CD4-positive, alpha-beta T cell treated with Interleukin-17A for 1 hour (primary cell): ENCODE measurements at places on chromosomes 7 and 10.

DNA sequence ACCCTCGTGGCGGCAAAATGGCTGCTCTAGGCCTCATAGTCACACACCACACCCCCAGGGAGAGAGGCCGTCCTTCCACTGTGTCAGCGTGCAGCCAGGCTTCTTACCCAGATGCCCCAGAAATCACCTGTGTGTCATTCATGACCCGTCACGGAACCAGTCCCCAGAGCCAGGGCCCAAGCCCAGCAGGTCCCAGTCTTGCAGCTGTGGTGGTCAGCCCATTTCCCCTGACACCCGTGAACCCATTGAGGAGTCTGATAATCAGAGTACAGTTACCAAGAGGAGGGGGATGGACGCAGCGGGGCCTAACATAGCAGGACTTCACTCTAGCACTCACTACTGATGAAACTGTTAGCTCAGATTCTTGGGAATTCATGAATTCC is 112.1 kb downstream of the ACTR3B start:
- DNase-seq = no peak

GRCh38 chr10:54434782-54435181 is 366.2 kb downstream of the PCDH15 start:
- no peak for DNase-seq

DNA sequence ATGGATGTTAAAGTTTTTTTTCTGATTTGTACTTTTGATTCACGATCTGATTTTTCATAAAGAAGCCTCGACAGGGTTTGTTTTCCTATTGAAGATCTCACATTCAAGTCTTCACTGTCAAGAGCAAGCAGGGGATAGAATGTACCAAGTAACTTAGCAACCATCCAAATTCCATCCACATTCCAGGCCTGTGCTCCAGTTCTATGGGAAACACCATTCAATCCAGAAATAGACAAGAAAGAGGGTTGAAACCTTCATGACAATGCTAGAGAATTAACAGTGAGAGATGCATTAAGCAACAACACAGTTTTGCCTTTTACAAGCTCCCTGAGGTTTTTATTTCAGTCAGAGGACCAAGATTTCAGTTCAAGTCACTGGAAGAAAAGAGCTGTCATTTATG is 300.2 kb downstream of the NEBL start:
- DNase-seq = no peak

DNA sequence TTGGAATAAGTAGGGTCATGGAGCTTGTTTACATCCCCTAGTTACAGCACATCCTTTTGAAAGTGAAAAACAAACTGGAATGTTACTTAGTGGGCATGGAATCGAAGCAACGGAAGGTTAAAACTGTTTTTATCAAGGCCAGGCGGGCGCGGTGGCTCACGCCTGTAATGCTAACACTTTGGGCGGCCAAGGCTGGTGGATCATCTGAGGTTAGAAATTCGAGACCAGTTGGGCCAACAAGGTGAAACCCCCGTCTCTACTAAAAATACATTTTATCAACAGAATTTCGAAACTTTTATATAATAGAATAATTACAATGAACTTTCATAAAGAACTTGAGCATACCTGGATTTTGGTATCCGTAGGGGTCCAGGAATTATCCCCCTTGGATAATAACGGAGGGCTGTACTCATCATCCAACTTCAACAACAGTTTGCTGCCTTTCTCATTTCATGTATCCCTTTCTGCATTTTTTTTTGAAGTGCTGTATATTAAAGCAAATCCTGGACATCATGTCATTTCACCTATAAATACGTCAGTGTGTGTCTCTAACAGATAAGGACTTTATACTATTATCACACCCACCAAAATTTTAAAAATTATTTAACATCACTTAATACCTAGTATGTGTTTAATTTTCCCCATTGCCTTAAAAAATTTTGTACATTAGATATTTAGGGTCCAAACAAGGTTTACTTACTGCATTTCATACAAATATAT is 1.3 kb upstream of the TMED4 start:
- no peak for DNase-seq

DNA sequence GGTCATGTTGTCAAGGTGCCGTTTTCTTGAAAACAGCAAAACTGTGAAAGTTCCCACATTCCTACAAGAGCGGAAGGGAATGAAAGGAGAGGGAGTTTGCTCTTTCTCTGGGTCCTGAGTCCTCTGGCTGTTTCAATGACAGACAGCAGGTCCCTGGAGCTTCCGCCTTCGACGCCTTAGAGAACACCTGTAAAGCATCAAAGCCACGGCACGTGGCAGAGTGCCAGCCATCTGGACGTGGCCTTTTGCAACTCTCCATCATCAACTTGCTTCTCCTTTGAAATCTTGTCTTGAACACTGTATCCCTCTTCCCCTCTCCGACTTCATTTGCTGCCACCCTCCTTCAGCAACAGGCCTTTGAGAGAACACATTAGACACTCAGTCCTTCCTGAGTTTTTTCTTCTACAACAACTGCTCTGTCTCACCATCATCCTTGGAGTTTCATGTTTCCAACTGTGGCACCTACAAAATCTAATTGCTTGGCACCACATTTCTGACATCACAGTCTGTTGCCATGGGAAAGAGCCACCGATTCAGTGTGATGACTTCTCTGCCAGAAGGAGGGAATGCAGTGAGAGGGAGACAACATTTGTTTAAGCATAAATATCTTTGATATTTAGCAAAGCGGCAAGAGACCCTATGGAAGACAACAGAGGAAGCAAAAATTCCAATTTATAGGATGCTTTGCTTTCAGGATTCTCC is 204.9 kb upstream of the PTER start:
- DNase-seq = no peak

GRCh38 chr10:24642921-24643678 is 80.6 kb downstream of the ARHGAP21 start:
- DNase-seq = peak; percentile 70

DNA sequence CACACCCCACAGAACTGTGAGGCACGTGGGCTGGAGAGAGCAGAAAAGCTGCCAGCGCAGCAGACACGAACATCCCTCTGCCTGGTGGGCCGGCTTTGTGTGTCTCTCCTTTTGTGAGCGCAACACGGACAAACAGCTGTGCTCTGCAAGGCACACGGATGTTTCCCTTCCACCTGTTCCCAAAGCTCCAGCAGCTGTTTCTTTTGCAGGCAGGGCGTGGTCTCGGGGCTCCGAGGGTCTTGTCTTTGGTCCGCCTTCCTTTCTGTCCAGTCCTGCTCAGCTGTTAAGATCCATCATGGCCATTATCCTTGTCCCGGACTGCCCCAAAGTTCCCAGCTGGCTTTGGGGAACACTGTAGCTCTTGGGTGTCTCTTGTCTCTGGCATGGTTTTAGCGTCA is 32.7 kb upstream of the SH2B2 start:
- DNase-seq = no peak
